Stimulated activated CD8-positive, alpha-beta memory T cell treated with anti-CD3 and anti-CD28 coated beads, Interleukin-7, amount 100 ng/mL, for 48 hours (primary cell): ENCODE measurements at places on chromosomes 2 and 18.

GRCh38 chr2:1886405-1886992 is 142.2 kb upstream of the PXDN start:
- peak; percentile 5 for DNase-seq

DNA sequence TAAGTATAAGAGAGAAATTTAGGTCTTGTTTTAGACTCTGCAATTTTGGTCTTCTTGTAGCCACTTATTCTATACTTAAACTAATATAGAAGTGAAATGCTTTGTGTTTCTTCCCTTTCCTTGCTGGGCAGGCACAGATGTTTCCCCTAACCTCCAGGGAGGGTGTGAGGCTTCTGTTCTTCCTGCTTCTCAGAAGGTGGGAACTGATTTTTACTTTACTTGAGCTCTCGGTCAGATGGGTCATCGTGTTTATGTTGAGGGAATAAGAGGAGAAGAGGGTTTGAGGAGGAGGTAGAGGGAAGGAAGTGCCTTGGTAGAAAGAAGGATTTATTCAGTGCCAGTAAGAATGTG is 92.5 kb upstream of the CXCR4 start:
- no peak for DNase-seq

GRCh38 chr2:159292157-159292556 is 5.7 kb upstream of the WDSUB1 start:
- no peak for DNase-seq

DNA sequence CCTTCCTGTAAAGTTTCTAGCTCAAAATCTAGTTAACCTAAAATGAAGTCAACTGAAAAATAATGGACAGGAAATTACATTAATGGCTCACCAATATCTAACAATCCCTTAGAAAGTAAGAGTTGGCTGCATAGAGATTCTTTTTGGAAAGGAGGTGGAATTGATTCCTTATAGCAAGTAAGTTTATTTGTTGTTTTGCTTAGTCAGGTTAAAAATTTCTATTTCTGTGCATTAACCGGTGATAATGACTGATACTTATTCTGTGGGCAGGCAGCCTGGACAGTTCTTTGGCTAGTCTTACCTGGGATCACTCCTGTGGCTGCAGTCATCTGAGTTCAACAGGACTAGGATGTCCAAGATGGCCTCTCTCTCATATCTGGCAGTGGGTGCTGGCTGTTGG is 6.9 kb upstream of the BCL2L11 start:
- no peak for DNase-seq

GRCh38 chr2:200329798-200330197 is 23.3 kb downstream of the SPATS2L start:
- no peak for DNase-seq

GRCh38 chr2:176747506-176747905 is 465.1 kb upstream of the HNRNPA3 start:
- no peak for DNase-seq

DNA sequence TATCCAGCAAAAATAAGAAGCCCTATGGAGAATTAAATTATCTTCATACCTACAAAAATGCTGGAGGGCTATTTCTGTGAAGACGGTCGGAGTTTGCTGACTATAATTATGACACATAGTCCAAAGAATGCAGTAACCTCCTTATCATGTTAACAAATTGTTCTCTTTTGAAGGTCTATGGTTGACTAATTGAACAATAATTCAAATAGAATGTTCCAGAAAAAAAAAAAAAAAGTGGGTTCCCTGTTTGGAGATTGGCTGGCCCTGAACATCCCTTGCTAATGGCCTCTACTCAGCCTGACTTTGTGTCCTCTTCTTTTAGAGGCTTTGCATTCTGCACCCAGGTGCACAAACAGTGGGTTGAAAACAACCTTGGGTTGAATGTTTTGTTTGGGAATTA is 82.8 kb upstream of the CCBE1 start:
- DNase-seq, result no peak

- no peak for DNase-seq
These were observed 4.3 kb upstream of the SNTG2 start for GRCh38 chr2:946073-946948.

- no peak for DNase-seq
These were observed 55.9 kb downstream of the SMAD7 start for GRCh38 chr18:48894799-48895346.

DNA sequence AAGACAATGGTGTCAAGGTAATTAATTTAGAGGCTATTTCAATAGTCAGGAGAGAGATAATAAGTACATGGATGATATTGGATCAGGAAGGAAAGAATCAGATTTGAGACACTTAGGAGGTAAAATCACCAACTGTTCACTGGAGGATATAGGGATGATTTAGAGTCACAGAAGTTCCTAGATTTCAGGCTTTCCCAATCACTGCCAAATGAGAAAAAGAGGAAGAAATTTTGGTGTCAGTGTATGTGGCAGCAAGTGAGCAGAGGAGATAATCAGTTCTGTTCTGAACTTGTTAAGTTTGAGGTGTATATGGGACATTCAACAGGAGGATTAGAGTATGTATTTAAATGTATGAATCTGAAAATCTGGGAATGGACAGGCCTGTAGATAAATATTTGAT is 640.4 kb downstream of the NR4A2 start:
- no peak for DNase-seq

DNA sequence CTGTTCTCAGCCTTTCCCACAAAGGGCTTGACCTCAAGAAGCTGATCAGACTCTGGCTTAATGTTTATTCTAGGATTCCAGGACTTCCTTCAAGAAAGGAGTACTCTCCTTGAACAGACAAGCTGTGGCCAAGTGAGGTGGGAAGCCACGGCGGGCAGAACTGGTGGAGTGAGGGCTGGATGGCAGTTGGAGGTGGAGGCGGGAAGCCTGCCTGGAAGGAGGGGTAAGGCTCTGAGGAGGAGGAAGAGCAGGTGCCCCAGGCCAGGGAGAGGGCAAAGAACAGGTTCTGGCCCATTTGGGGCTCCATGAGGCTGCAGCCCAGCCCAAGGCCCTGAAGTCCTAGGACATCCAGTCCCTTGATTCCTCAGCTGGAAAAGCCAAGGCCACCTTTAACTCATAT is 143.9 kb downstream of the CYP26B1 start:
- no peak for DNase-seq

DNA sequence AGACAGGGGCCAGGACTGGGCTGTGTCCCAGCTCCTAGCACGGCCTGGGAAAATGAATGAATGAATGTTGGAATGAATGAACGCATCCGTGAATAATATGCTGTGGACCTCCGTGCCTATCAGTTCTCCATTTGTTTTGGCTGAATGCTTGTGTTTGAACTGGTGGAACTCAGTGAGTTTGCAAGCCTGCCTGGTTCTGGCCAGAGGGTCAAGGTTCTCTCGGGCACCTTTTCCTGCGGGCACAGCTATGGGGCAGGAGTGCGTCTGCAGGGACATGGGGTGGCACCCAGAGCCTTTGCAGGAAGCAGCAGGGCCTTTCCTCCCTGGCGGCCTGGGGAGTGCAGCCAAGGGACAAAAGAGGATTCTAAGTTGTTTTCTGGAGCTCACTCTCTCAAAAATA is 17.6 kb upstream of the PDIA6 start:
- DNase-seq, result no peak

- no peak for DNase-seq
These were observed 100.2 kb upstream of the ARL5A start for GRCh38 chr2:151928380-151928779.

DNA sequence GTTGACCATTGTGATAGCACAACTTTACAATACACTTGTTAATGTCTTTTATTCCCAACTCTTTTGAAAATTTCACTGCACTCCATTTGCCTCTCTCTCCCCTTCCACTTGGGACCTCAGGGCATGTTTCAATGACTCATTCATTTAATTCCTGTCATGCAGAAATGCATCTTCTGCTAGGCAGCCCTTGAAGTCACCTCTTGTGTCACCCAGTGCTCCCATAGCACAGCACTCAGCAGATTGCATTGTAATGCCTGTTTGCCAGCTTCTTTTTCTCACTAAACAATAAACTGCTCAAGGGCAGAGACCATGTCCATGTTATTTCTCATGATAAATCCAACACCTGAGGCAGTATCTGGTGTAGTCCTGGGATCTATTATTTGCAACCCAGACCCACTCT is 85.9 kb upstream of the ACSL3 start:
- DNase-seq, result no peak

GRCh38 chr2:224927646-224928173 is 114.6 kb downstream of the DOCK10 start:
- DNase-seq, result peak; percentile 70

- no peak for DNase-seq
These were observed 207.0 kb upstream of the HAAO start for GRCh38 chr2:42999391-42999841.

GRCh38 chr2:221435171-221435570 is 136.9 kb downstream of the EPHA4 start:
- no peak for DNase-seq

- no peak for DNase-seq
These were observed 430 bp upstream of the CHMP1B start for GRCh38 chr18:11850821-11851145.

DNA sequence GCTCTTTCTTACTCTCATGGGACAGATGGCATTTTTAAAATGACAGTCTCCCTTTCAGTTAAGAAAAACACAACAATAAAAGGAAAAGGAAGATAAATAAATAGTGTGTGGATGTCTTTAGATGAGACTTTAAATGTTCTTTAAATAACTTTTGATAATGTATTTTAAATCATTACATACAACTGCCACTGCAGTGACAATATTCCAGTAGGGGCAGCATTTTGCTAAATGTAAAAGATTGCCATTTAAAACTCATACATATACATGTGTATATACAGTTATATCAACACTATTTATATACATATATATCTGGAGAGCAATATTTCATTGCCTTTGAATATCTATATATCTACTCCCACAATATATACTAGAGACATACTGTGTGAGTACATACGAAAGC is 90.7 kb downstream of the INO80D start:
- no peak for DNase-seq

- no peak for DNase-seq
These were observed 236.7 kb downstream of the MYCN start for GRCh38 chr2:16176971-16177480.

- DNase-seq, result no peak
These were observed 28.3 kb downstream of the MAP3K2 start for GRCh38 chr2:127359520-127359919.

DNA sequence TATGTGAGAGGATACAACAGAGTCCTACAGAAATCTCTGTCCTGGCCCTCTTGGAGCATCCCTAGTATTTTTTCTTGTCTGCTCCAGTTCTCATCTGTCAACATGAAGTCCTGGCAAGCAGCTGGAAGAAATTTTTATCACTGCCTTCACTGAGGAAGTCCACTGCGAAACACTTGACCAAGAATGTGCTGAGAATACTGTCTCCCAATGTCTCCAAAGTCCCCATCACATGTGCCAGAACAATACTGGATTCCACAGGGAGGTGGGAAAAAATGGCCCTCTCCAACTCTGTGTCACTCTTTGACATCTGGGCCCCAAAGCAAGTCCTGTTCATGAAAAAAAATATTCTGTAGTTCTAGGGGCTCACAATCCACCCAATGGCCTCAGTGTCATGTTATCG is 32.8 kb upstream of the PGAP1 start:
- DNase-seq, result no peak

GRCh38 chr2:174083843-174084458 is 118.8 kb upstream of the SP3 start:
- DNase-seq, result no peak

- no peak for DNase-seq
These were observed 300.0 kb upstream of the HDAC4 start for GRCh38 chr2:239700686-239701345.

DNA sequence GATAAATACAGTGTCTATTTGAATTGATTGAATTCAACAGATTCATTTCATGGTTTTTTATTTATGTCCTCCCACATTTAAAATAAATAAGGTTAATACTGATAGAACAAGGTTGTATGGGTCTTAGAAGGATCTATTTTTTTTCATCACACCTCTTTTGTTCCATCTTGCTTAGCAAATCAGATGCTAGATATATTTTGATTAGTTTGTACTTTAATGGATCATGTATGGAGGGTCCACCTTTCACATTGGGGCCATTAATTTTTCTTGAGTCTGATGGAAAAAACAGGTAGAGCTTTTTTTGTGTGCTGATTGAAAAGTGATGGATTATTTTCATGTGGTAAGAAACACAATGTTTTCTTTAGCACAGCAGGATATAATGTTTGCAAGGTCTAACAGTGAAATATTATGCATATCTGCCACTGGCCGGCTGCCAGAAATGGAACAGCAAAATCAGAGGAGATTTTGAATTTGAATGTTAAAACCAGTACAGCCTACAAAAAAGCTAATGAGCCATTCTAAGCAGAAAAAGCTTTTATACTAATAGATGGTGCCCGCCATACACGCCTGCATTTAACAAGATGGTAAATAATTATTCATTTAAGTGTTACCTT is 188.1 kb upstream of the ETAA1 start:
- no peak for DNase-seq

DNA sequence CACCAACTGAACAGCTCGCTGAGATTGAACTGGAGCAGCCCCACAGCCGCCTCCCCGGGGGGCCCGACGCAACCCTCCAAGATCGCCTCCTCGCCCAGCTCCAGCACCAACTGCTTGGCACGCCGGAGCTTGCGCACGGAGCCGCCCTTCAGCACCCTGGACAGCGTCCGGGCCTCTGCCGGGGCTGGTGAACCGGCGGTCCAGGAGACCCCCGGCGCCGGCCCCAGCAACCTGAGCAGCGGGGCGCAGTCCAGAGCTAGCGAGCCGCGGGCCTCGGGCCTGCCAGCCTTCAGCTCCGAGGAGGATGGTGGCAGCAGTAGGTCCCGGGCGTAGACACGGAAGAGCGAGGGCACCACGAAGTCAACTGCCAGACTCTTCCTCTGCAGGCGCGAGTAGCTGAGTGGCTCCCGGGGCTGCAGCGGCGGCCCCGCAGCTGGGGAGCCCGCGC is 1.2 kb downstream of the ALK start:
- no peak for DNase-seq

GRCh38 chr2:239567786-239568185 is 167.0 kb upstream of the HDAC4 start:
- no peak for DNase-seq

DNA sequence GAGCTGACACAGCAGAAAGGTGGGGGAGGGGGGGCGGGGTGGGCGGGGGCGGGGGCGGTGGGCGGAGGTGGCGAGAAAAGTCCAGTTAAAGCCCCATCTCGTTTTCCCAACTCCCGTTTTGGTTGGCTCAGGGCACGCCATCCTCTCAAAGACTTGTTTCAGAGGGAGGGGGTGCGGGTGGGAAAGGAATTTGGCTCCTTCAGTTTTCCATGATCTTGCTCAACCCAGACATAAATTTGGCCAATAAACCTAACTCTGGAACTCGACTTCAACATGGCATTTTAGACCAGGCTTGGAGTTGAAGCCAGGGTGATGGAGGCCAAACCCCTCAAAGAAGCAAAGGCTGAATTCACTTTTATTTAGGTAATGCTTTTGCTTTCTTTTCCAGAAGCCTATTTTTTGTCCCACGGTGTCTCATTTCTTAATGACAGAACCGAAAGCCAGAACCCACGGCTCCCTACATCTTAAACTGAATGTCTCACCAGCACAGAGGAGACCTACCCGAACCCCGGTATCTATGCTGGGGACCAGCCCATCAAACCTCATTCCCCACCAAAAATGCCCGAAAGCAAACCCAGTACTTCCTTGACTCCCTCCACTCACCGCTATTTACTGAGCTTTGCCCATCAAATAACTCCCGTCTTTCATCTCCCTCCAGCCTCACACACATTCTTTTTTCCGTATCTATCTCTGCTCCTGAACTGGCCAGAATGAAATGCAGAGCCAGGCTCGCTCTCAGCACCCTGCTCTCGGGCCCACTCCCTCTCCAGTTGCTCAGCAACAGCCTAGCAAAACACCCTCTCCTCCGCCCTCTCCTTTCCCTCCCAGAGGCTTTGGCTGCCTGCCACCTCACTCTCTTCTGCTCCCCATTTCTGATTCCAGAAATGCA is 4.3 kb downstream of the IGFBP5 start:
- DNase-seq, result no peak

GRCh38 chr2:95025406-95026319 is at the start of gene MAL:
Gene MAL (plus strand): TSS chr2:95025708. CDS start chr2:95025793, 85 bp downstream.
- no peak for DNase-seq
